ENCODE measurements at places on chromosomes 12 and 14.

DNA sequence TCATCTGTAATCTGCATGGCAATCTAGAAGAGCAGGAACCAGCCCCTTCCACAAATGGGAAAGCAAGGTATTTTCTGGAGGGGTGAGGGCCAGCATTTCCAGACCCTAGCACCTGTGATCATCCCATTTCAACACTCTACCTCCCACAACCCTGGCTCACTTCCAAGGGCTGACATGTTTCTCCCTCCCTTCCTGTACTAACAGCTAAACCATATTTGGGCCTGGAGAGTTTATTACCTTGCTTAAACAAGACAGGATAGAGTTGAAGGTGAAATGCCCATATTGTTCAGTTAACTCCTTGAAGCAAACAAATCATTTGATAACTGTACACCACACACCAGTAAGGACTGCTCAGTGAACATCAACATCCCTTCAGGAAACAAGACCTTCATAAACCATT lies 158.4 kb downstream of the PPM1H start:
- no peak for DNase-seq

DNA sequence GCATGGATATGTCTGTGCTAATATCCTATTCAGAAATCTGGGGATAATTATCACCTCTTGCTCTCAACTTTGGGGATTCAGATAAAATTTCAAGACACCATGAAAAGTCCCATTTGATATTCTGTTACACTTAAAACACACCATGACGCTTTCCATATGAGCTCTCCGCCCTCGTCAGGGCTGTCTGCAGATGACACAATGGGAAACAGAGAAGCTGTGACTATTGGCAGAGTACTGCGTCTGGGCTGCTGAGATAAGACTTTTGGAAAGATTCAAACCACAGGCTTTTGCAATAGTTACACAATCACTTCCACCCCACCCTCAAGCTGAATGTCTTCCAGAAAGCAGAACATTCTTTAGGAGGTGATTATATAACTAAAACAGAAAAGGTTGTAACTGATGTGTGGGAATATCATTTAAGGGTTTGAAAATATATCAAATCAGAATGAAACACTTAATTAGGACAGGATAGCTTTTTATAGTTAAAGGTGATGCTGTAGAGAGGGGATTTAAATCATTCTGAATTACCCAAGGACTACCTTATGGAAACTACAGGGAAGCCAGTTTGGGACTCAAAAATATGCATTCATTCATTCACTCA lies 75.3 kb upstream of the TMPO start:
- peak; percentile 98 for DNase-seq

DNA sequence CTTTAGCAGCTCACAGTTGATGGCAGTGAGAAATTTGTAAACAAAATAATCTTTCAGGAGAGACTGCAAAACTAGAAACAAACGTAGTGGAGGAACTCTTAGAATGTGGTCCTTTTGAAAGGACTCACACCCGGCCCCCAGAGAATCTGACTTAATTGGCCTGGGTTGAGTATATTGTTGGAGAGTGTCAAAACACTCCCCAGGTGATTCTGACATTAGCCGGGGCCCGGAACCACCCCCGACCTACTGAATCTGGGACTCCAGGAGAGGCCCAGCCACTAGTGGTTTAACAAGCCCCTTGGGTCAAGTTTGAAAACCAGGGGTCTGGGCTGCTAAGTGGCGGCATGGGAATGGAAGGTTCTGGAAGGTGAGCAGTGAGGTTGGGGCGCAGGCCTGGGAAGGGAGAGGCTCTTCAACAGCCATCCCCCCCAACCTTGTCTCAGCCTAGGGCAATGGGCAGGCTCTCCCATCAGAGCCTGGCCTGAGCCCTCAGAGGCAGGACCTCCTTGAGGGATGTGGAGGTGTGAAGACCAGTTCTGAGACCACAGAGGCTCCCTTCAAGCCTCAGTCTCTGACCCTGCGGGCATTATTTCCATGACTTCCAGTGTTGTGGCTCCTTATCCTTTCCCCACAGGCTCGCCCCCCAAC lies 1.1 kb upstream of the ELK3 start:
- no peak for DNase-seq

GRCh38 chr12:12606781-12607589 lies 4.7 kb upstream of the CREBL2 start:
- DNase-seq: no peak

DNA sequence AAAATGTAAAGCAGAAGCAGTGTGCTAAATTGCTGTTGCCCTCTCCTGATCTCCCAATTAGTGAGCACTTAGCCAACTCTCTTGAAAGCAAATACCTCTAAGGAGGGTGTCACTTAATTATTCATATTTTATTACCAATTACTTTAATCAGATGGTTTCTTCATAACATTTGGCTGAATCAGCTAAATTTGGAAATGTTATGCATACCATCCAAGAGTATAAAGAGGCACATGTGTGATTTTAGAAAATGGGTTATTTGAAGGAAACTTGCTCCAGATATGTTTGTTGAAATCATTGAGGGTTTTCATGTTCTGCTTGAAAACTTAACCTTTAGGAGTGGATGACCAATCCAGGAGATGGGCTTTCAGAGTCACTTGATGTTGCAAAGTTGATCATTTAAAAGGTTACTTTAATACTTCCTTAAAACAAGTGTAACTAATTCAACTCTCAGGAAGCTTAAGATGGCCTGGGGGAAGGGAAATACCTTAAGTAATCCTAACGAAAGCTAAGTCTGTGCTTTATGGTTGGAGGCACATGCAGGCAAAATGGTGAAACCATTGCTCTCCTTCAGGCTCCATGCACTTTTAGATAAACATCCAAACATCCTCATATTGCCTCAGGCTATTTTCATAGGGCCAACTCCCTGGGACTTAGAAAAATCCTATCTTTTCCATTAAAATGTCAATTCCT lies 434.5 kb downstream of the MDGA2 start:
- DNase-seq: no peak

DNA sequence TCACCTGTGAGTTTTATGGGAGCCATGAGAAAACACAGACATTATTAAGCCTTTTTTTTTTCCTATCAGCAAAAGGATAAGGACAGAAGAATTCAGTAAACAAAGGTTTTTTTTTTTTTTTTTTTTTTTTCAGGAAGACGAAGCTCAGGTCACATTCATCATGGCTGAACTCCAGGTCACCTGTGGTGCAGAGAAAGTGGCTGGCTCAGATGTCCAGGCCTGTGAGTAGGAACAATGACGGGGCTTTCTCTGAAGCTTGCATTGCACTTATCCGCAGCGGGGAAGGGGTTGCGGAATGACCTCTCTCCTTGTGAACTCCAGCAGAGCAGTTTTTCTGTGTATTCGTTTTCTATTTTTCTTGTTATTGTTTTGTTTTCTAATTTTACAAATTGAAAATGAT lies 759.6 kb upstream of the TMEM132C start:
- DNase-seq: no peak

DNA sequence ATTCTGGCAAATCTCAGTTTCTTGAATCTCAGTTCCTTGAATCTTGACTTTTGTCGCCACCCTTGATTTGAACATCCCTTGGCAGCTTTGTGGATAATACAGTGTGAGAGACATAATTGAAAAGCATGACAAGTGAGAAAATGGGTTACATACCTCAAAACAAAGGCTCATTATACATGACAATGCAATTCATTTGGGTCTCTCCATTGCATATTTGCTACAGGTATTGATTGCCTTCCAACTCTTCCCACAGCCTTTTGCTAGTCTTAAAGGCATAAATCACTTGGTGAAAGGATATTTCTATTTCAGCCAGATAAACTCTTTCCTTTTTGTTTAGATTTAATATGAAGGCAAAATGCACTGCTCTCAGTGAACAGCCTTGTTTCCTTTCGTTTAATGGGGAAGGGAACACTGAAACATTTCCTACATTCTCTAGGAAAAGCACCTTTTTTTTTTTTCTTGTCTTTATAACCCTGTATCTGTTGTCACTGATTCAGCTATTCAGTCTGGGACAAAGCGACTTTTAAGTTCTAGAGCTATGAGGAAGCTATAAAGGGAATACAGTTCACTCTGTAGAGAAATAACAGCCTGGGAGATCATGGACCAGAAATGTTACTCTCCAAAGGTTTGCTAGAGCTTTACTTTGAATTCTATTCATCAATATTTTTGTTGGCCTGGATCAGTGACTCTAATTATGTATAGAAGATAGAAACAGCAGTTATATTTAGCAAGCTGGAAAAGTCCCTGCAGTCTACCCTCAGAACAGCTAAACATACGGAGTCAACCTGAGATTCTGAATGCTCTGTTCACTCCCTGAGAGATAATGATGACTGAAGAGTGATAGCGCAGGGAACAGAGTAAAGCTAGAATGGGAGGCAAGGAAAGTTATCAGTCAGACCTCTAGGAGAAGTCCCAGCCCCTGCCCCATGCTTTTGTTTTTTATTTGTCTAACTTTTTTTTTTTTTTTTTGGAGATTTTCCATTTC lies 311.4 kb downstream of the RGS6 start:
- DNase-seq: no peak

- no peak for DNase-seq
These were observed 452.3 kb downstream of the DIO2 start for GRCh38 chr14:79758985-79759384.

DNA sequence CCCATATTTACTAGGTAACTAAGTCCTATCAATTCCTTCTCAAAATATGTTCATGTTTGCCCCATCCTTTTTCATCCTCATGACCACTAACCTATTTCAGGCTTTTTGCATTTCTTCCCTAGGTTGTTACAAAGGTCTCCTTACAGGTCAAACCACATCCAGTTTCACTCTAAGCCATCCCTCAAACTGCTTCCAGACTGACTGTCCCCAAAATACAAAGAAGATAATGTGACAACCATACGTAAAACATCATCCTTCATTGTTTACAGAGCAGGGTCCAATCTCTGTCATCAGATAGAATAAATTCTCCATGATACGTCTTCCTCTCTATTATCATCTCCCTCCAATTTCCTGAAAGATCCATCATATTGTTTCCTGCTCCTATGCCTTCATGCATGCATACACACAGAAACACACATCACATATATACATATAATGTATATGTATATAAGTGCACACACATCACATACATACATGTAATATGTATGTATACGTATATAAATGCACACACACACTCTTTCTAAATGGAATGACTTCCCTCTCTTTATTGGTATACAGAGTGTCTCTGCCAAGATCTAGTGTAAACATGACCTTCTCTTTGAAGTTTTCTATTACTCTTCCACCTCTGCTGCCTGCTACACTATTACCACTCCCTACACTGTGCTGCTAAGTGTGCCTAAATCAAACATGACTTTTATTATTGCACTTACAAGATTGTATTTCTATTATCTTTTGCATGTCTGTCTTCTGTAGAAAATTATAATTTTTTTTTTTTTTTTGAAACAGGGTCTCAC lies 30.7 kb upstream of the EPS8 start:
- no peak for DNase-seq

Measured in umbilical cord (tissue), 2 donors.